ENCODE measurements at places on chromosomes 6 and 20.

DNA sequence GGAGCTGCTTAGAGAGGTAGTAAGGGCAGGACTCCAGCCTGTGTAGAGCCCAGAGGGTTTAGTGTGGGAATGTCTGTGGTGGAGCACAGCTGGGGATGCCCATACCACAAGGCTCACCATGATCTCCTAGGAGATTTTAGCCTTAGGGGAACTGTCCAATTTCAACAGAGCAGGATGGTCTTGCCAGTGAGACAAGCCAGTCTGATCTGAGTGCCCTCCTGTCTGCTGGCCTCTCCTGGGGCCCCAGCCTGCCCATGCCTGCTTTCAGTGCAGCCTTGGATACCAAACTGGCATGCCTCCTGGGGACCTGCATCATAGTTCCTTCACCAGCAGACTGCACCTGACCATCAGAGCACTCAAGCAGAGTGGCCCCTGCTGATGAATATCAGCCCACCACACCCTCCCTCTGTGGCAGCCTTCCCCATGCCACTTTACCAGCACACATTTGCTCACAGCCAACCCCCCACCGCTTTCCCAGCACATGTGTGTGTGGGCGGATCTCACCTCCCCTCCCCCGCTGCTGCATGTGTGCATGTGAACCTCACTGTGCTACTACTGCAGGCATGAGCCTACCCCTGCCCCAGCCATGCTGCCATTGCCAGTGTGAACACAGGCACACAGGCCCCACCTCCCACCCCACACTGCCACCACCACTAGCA is 7.9 kb upstream of the TREM1 start:
- DNase-seq, result no peak

- DNase-seq, result no peak
Observed at GRCh38 chr20:60877071-60877857, 374.8 kb upstream of the CDH4 start.

GRCh38 chr6:61909486-61909885 is 376.5 kb downstream of the KHDRBS2 start:
- no peak for DNase-seq

DNA sequence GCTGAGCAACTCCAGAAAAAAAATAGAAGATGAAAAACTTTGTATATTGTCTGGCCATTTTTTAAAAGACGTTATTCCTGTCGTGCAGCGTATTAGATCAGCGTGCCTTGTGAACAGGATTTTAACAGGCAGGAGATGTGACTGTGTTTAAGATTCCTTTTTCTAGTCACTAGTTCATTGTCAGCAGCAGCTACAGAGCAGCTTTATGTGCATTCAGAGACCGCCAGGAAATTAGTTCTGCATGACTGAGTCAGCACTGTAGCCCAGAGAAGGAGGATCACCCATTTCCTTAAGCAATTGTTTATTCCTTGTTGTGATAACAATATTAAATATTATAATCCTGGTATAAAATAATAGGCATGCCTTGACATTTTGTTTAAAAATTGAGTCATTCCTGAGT is 75.4 kb upstream of the ADGRB3 start:
- DNase-seq, result no peak

DNA sequence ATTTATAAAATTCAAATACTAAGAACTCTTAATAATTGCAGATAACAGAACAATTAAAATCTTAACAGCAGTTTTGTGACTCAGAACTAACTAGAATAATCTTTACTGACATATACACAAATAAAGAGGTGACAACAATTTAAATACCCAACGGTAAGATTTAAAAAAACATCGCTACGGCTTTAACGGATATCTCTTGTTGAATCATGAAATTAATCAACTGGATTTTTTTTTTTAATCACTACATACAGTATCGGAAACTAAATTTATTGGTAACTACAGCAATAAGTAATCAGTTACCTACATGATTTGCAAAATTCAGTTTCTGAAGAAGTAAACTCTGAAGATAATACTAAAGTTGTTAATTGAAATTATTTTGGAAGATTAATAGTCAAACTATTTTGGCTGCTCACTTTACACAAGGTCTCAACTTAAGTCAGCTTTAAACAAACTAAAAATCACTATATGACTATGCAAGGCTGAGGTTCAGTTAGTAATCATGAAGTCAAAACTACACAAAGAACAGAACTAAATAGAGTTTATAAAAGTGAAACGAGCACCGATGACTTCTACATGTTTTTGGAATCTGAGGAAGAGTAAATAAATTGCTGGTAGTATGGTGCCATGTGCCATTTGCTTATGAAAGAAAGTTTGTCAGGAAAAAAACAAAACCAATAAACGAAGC is 128.8 kb downstream of the HUS1B start:
- DNase-seq, result no peak

GRCh38 chr6:57247603-57248002 is 25.5 kb upstream of the RAB23 start:
- no peak for DNase-seq

Data from activated CD8-positive, alpha-beta memory T cell treated with anti-CD3 and anti-CD28 coated beads for 1 hour (primary cell).